ENCODE measurements at places on chromosomes 1 and 21.

DNA sequence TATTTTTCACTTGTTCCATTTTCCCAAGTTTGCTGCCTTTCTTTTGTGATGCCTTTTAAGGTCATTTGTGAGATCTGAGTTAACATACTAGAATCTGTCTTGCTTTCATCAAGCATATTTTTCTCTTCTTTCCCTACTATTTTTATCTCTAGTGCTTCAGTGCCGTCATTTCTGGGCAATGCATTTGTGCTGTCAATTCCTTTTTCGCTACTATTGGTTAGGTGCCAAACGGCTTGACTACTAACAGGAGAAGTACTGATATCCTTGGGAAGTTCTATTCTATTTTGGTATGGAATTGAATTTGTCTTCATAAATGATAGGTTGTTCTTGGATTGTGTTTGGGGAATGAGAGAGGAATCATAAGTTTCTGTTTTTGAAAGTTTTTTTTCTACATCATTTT is 42.2 kb downstream of the LRRC53 start:
- no peak for DNase-seq

- no peak for DNase-seq
These were observed 198.1 kb upstream of the USP24 start for GRCh38 chr1:55413286-55413685.

DNA sequence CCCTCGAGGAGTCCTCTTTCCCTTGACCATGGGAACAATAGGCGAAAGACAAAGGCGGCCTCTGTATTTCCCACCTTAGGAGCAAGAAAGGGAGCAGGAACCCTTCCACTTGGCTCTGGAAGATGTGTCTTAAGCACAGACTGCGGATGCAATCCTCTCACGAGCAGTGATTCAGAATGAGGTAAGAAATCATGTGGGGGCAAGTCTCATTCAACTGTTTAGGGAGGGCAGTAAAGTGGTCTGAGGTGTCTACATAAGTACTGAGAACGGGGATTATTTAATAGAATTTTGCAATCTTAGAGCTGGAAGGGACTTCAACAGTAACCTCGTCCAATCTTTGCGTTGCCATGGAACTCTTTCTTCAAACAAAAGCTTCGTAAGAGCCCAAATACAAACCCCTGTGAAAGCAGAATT is 1.6 kb upstream of the DYRK3 start:
- no peak for DNase-seq

DNA sequence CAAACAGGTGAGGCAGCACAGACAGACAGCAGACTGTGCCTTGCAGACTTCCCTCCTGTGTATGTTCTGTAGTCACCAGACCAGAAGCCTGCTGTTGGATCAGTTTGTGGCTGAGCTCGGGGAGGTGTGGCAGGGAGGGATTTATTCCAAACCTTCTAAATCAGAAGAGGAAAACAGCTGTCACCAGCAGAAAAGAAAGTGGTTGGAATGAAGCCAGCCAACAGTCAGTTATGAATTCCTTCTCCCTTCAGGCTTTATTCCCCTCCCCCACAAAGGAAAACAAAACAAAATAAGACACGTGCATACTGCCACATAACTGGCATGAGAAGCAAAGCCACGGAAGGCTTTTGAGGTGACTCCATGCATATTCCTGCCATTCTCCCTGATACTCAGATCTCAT is 19.0 kb upstream of the PIGV start:
- no peak for DNase-seq

GRCh38 chr1:75908717-75909152 is 23.5 kb downstream of the ASB17 start:
- DNase-seq = peak; percentile 53

DNA sequence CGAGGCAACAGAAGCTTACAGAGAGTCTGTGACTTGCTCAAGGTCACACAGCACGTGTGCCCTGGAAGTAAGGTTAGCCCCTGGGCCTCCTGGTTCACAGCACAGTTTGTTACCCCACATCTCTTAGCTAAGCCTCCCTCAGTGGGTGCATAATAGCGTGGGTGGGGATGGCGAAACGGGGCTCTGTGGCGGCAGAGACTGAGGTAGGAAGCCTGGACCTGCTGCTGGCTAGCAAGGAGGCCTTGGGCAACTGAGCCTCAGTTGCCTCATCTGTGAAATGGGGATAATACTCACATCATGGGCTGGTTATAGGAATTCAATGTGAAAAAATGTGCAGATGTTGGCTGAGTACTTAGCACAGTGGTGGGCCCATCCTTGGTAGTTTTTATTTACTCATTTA is 596 bp downstream of the PADI4 start:
- no peak for DNase-seq
